ENCODE measurements at places on chromosomes 7 and 10. TPM values are rescaled to one million over a fixed set of nuclear protein-coding genes. Genes with fewer than 3 reads are reported as not detected.

DNA sequence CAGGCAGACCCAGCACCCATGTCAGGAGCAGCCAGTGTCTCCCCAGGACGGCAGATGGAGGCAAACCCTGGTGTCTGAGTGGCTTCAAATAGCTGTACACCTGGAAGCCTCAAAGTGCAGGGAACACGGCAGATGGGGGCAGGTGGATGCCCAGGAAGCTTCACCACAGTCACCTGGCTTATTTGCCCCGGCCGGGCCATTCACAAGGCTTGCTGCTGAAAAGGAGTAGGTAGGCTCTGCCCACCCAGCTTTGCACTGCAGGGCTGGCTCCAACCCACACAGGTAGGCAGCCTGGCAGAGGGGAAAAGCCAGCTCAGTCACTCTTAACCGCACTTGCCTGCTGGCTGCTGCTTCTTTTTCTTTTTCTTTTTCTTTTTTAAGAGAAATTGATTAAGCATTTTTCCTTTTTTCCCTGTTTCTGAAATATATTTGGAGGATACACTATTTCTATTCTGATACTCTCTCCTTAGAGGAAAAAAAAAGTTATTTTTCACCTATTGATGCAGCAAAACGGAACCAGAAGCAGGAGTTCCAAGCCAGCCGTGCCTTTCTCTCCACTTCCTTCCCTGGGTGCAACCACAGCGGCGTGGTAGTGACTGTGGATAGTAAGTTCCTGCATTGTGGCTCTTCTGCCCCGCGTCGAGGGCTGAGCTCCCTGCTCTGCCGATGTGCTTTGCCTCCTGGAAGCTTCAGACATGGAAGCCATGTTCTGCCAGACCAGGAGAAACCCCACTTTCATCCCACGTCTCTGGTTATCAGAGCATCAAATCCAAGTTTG lies 118.3 kb downstream of the KLF6 start:
- DNase-seq, result no peak

DNA sequence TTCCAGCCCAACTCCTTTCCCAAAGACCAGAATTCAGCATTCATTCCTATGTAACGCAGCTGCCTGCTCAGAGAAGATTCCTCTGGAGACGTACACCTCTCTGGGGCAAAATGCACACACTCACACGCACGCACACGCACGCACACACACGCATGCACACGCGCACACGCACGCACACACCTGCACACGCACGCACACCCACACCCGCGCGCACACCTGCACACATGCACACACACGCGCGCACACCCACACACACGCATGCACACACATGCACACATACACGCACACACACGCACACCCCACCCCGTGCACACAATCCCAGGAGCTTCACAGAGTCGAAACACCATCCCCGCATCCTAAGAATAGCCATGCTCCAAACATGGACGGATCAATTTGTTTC lies 13.0 kb downstream of the MMD2 start:
- no peak for DNase-seq

The HYAL4 gene
- polyA plus RNA-seq, result not detected

- no peak for DNase-seq
Measured at GRCh38 chr7:92158660-92159575, 20.0 kb downstream of the LRRD1 start.

DNA sequence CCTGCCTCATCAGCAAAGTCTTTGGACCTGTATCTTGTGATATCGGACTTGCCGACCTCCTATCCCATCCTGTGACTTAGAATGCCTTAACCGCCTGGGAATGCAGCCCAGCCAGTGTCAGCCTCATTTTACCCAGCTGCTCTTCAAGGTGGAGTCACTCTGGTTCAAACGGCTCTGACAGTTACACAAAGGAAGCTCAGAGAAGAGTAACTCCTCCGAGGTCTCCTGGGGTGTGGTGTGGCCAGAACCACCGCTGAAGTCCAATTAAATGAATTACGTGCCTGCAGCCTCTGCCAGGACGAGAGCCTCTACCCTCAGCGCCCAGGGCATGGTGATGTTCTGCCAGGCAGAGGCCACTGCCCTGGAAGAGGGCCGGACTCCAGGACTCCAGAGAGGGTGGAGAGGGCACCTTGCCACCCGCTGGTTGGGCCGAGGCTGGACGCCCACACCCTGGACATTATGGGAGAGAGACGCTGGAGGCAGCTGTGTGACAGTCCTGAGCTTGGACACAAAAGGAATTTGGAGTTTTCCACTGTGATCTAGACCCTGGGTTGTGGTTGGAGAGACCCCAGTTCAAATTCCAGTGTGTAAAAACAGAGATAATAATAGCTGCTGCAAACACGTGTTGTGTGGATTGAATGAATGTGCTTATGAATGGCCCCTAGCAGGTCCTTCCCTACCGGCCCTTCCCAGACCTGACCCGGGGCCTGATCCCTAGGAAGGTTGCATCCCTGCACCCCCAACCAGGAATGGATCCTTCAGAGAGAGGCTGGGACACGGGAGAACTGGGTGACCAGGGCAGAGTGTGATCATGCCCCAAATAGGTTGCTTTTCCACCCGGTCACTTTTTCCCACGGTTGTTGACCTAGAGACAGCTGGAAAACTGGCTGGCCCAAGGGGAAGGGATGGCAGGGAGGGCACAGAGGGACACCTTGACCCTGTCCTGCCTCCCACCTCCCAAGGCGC lies 37.8 kb upstream of the FZD9 start:
- DNase-seq, result no peak

DNA sequence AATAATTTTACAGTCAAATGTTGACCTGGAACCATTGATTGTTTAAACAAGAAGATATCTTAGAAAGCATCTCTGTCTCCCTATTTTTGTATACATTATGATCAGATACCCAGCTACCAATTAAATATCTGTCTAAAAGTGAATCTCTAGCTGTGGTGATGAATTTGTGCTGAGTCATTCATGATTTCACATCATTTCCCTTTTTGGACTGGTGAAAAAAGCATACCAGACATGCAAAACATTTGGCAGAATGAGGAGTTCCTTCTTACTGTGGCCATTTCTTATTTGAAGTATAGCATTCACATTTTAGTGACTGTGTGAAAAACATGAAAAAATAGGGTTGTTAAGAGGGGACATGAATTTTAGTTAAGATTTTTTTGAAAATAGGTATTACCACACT lies 98.0 kb upstream of the GATA3 start:
- DNase-seq, result no peak

The SMARCD3 gene
- polyA plus RNA-seq, result 92.4 TPM

DNA sequence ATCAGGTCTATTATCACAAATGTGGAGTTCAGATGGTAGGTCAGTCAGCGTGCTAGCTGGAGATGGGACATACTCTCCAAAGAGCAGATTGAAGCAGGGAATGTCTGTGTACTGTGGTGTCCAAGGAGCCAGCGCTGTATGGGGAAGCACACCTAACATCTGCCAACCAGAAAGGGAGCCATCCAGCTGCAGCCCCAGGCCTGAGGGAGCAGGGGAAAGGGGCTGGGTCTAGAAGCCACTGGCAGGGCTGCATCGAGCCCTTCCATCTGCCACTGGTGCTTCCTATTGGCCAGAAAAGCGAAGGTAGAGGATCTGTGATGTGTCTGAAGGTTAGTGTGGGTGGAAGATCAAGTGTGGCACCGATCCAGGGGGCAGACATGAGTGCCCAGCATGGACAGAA lies 8.0 kb upstream of the RAMP3 start:
- DNase-seq, result no peak

The GNGT1 gene
- 0.26 TPM for polyA plus RNA-seq

The RHOBTB1 gene
- polyA plus RNA-seq, result 58.5 TPM

DNA sequence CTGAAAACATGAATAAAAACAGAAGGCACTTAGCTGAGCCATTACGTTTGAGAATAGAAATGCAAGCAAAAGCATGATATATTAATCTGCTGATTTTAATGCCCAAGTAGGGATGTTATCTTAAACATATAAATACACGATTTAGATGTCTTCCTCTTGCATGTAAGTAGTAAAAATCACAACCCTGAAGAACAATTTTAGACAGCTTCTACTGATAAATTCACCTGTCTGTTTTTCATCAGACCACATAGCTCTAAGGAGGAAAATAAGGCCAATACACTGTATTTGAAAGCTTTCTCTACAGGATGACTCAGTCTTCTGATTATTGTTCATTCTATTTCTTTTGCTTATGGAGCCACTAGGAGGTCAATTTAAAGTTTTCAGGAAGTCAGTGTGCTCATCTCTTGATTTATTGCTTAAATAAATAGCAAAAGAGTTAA lies 210.9 kb upstream of the CHRM2 start:
- no peak for DNase-seq
